ENCODE measurements at places on chromosomes 7 and 10.

DNA sequence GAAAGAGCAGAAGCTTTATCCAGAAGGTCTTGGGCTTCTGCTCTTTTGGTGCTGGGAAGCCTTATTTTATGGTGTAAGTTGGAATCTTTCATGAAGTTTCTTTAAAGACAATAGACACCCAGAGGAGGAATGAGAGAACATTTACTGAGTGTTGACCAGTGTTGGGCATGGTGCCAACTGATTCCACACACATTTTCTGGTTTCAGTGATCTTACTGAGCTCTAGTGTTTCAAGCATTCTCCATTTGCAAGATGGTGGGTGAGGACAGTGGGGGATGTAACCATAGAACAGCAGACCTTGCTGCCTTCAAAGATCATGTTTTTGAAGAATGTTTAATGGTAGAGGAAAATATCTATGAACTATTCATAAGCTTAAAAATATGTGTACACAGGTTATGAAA lies 114.6 kb downstream of the LRMDA start:
- DNase-seq: no peak

- no peak for DNase-seq
Measured at GRCh38 chr7:51244885-51245284, 71.7 kb downstream of the COBL start.

GRCh38 chr7:99021941-99022560 lies 121.9 kb downstream of the SMURF1 start:
- DNase-seq: no peak

- DNase-seq: peak; percentile 93
Measured at GRCh38 chr7:44082541-44083207, 344 bp upstream of the POLM start.

DNA sequence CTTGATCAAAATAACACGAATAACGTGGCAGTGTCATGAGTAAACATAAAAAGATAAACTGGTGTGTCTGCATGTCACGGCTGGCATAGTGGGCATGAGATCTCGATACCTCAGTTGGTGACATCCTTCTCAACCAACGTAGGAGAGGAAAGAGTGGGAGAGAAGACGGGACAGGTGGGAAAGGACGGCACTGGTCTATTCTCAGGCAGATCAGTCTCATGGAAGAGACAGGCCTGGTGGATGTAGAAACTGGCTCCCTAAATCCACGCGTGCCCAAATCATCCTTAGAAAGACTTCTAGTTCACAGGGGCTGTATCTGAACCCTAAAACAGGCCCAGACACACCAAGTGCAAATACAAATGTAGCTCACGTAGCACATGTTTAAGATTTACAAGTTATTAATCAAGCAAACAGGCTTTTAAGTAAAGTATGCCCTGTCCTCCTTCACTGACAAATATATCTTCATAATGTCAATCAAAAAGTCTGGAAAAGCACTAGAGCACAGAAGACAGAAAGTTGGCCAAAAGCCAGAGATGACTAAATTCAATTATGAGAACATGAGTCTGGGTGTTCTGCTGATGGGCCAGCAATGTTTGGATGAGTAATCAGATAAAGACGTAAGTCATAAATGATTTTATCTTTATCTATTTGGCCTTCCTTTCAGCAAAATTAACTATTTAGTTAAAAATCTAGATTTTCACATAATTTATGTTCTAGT lies 56.3 kb downstream of the SFMBT2 start:
- no peak for DNase-seq

DNA sequence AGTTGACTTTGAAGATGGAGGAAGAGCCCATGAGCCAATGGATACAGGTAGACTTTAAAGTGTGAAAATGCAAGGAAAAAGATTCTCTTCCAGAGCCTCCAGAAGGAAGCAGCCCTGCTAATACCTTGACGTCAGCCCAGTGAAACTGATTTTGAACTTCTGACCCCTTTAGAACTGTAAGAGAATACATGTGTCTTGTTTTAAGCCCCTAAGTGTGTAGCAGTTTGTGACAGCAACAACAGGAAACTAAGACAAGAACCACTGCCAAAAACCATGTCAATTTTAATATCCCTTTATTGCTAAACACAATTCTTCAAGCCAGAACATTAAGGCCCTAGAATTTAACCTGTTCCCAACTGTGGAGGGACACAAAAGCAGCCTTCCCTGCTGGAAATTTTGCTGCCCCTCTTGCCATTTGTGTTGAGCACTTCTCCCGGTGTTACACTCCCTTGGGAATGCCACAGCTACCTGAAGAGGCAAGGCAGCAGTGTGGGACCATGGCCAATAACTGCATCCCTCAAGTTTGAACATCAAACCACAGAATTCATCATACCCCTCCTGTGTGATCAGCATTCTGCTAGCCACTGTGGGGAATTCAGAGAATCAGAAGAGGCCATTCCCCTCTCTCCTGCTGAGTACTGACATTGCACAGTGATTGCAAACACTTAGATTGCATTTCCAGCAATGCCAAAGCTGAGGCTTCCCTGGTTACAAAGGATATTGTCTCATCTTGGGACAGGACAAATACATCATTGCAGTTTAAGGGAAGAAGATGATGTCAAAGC lies 12.3 kb upstream of the CCDC172 start:
- DNase-seq: no peak

DNA sequence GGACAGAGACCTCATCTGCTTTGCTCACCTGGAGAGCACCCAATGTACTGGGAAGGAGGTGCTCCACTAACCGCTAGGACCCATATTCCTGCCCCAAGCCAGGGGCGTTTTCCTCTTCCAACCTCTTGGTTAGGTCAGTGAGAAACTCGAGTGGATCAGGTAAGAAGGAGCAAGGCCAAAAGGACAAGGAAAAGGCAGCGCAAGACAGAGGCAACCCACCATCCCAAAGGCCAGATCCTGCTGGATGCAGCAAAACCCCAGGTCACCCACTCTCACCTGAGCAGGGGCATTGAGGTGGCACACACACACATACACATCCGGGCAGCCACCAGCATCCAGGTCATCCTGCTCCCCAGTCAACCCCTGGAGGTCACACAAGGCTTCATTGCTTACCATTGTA lies 105.1 kb downstream of the GRID1 start:
- no peak for DNase-seq

DNA sequence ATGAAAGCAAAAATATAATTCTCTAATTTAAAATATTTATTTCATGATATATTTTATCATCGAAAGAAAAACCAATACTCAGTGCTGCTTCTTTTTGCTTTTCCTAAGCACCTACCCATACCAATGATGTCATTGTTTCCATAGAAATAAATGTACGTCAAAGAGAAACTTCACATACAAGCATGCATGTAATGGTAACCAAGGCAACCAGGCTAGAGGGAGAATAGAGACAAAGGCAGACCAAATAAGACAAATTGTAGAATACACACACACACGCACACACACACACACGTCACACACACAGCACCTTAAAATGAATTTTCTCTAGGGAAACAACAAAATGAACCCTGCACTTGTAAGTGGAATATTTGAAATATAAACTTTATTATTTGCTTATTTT lies 75.5 kb downstream of the MACC1 start:
- DNase-seq: no peak

- DNase-seq: no peak
Measured at GRCh38 chr10:130858626-130859025, 452.9 kb downstream of the TCERG1L start.

DNA sequence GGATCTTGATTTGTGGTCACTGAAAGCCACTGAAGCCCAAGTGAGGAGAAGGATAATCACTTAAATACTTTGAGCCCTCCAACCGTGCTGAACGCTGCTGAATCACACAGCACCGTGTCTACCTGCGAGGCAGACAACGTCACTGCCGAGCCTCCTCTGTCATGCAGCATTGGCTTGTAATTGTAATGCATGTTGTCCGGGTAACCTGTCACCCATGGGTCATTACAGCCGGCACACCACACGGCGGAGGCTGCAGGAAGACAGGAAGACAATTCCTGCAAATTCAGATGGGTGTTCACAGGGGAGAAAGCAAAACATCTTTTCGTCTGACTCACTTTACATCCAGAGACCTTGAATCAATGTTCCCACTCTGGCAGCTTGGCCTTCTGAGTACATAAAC lies 546.1 kb upstream of the FOXK1 start:
- DNase-seq: no peak

- DNase-seq: no peak
Measured at GRCh38 chr7:157676001-157676400, 339.2 kb downstream of the DNAJB6 start.

DNA sequence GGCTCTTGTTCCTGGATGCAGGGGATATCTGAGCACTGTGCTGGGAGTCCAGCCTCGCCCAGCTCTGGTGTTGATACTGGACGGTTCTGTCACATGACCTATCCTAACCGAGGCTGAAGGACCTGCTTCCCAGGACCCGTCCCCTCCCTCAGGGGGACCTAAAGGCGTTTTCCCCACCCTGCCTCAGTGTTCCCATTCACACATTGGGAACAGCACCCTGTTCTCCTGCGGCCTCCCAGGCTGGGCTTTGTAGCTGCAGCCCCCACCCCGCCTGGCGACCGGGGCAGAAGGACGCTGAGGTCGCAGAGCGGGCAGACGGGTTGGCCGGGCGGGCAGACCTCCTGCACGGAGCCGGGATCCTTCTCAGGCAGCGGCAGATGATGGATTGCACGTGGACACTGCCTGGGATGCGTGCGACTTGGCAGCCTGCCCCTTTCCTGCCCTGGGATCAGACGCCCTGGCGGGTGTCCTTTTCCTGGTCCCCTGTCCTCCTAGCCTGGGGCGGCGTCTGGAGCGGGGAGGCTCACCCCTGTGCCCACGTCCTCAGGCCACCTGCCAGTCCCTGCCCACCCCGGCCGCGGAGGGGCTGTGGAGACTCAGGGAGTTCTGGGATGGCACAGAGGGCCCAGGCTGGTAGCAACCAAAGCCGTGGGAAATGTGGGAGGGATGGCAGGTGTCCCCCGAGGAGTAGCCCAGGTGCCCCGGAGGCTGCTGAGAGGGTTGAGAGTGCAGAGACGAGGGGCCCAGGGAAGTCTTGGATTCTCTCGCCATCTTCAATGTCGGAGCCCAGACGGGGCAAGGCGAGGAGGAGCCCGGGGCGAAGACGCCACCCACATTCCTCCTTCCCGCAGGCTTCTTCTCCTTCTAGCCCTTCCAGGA lies 17.2 kb upstream of the PSMG3 start:
- no peak for DNase-seq

DNA sequence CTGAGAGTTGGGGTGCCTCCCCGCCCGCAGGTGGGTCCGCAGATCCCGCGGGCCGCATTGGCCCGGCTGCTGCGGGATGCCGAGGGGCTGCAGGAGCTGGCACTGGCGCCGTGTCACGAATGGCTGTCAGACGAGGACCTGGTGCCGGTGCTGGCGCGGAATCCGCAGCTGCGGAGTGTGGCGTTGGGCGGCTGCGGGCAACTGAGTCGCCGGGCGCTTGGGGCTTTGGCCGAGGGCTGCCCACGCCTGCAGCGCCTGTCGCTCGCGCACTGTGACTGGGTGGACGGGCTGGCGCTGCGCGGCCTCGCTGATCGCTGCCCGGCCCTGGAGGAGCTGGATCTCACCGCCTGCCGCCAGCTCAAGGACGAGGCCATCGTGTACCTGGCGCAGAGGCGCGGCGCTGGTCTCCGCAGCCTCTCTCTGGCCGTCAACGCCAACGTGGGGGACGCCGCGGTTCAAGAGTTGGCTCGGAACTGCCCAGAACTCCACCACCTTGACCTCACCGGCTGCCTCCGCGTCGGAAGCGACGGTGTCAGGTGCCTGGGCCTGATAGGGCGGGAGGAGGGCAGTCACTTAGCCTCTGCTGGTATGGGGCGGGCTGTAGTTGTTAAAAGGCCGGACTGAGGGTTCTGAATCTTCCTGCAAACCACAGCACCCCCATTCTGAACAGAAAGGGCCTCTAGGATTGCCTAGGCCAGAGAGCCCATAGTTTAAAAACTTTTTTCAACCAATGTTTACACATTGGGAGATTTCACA lies 1.3 kb downstream of the FBXL15 start:
- DNase-seq: peak; percentile 45

- no peak for DNase-seq
Measured at GRCh38 chr10:6273351-6273750, 70.6 kb downstream of the PFKFB3 start.

DNA sequence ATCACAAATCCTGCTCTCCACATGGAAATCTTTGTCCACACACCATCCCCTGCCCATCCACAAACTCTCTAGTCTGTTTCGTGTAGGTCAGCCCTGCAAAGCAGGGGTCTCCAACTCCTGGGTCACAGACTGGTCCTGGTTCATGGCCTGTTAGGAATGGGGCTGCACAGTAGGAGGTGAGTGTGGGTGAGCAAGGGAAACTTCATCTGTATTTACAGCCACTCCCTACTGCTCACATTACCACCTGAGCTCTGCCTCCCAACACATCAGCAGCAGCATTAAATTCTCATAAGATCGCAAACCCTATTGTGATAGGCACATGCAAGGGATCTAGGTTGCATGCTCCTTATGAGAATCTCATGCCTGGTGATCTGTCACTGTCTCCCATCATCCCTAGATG lies 242.1 kb downstream of the FGFR2 start:
- DNase-seq: no peak

- DNase-seq: no peak
Measured at GRCh38 chr7:134545380-134545779, 3.5 kb upstream of the AKR1B15 start.

DNA sequence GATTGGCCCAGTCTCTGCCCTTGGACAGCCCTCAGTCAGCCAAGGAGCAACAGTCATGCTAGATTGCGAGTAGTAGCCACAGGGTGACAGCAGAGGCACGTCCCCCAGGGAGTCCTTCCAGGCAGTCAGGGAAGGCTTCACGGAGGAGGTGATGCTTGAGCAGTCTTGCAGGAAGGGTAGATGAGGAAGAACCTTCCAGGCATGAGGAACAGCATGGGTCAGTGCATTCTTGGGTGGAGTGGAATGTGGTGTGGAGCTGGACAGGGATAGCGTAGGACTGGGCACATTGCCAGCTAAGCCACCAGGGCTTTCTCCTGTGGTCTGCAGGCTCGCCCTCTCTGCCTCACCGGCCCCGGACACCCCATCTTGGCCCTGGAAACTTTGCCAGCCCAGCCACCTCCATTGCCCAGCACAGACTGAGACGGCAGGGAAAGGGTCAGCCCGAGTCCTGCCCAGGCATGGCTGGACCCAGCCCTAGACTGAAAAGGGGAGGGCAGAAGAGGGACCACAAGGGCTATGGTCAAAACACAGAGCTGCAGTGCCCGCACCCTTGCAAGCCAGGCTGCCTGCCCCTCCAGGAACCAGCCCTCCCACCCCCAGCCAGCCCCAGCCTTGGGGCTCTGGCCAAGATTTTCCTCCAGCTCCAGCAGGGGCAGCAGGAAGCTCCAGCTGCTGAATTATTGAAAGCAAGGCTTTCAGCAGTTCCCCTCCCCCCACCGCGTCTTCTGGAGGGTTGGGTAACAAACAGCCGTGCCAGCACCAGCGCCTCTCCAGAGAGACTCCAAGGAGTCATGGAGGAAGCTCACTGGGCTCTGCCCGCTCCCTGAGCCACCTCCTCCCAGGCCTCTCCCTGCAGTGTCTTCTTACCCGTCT lies 18.7 kb downstream of the SRRM3 start:
- DNase-seq: no peak

GRCh38 chr7:28920424-28920823 lies 37.7 kb downstream of the TRIL start:
- no peak for DNase-seq

GRCh38 chr7:156497776-156498509 lies 142.6 kb upstream of the RNF32 start:
- DNase-seq: no peak
